Hippocampal formation (tissue), 2 donors: ENCODE measurements at places on chromosomes 1 and 21.

DNA sequence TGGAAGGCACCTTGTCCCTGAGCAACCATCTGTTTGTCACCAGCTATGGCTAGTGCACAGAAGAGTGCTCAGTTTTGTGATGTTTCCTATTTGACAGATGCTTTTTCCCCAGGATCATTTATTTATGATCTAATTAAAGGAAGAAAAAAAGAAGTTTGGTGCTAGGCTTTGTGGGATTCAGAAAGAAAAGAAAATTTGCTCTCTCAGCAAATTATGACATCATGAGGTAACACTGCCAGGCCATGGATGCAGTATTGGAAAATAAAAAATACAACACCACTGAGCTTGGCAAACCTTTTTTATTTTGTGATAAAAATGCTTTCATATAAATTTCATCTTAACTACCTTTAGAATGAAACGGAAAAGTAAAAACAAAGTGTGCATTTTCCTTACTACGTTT lies 15.5 kb upstream of the ADAM30 start:
- no peak for DNase-seq

- DNase-seq: no peak
Measured at GRCh38 chr1:24481843-24482610, 20.6 kb upstream of the RCAN3 start.

DNA sequence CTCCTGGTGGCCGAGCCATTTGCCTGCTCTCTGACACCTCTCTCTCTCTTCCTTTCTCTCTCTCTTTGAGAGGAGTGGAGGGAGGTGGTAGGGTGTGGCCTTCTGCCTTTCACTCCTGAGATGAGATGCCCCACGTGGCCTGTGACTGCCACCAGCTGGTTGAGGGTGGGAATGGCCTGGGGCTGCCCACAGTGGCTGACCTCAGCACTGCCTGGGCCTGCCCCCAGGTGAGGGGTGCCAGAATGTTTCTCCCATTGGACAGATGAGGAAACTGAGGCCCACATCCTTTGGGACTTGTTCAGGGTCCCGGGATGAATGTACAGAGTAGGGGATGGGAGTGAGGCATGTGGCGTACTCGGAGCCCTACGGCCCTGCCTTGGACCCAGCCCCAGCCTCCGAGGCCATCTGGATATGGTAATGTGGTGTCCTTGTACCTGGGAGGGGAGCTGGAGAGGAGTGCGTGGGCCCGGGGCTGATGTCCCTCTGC lies 12.7 kb upstream of the C1orf167 start:
- peak; percentile 12 for DNase-seq

GRCh38 chr1:63883494-63884235 lies 109.8 kb downstream of the ROR1 start:
- DNase-seq: no peak

DNA sequence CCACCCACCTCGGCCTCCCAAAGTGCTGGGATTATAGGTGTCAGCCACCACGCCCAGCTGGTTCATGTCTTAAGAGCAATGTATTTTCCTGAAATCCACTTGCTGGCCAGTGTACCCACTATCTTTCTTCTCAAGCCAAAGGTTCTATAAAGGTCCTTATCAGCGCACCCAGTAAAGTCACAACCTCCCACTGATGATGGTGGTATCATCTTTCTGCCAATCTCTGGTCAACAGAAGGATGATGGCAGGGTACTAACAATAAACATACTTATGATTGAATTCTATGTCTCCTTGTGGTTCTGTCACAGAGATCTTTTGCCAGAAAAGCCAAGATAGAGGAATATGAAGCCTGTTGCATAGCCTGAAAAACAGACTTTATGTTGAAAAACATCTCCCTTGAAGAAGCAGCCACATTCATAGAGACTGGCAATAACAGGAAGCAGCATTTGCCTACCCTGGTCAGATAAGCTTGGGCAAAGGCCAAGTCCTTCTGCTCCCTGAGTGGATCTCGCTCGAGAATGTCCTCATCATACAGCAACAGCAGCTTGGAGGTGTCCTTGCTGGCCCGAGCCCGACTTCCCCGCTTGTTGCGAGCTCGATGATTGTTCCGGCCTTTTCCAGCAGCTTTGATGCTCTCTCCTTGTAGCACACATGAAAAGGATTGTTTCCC lies 73.0 kb downstream of the DAP3 start:
- DNase-seq: no peak

- no peak for DNase-seq
Measured at GRCh38 chr1:45827256-45827655, 23.8 kb downstream of the MAST2 start.
